Fibroblast of skin of right quadriceps (primary cell): ENCODE measurements at places on chromosomes 2 and 18.

- no peak for DNase-seq
Observed at GRCh38 chr18:45874491-45875184, 49.2 kb downstream of the SIGLEC15 start.

- DNase-seq = no peak
Observed at GRCh38 chr2:26683583-26683982, 8.9 kb upstream of the KCNK3 start.

DNA sequence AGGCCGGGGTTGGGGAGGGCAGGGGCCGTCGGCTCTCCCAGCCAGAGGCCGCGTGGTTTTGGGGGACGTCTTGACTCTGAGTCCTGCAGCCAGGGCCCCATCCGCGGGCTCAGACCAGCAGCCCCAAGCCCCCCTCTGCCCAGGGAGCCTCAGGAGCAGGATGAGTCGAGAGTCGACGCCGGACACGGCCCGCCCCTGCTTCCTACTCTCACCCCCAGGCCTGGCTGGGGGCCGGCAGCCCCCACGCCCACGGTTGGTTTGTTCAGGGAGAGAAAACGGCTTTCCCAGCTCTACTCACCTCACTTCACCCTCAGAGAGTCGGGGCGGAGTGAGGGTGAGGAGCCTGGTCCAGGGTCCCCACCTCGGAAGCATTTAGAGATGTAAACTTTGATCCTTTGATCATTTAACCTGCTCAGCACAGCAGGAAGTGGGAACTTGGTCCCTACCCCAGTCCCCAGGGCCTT lies 6.9 kb downstream of the SNORC start:
- no peak for DNase-seq

DNA sequence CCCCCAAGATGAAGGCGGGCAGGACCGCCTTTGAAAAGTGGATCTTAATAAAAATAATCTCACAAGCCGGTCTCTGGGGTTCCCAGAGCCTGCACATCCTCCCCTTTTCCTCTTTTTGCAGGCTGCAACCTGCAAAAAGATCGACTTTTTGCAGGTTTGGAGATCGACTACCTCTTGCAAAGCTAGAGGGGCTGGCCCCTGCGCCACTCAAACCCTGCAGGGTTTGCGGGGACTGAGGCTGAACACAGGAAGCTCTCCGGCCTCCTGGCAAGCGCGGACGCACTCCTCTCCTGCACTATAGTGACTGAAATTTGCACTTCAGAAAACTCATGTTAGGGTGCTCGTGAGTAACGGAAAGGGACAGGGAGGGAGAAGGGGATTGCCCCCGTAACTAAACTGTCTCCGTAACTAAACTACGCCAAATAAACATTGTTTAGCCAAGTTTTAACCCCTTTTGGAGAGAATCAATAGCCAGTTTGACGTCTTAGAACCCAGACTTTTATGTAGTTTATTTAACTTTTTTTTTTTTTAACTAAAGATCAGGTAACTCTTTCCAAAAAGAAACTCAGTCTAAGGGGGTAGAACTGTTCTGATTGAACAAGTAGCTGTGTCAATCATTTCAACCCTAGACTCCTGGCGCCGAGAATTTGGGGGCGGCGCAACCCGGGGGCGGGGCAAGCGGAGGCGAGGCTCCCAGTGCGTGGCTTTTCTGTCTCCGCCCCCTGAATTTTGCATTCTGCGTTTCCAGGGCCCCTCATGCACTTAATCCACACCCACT lies 2.5 kb downstream of the IGFBP5 start:
- DNase-seq = peak; percentile 84

DNA sequence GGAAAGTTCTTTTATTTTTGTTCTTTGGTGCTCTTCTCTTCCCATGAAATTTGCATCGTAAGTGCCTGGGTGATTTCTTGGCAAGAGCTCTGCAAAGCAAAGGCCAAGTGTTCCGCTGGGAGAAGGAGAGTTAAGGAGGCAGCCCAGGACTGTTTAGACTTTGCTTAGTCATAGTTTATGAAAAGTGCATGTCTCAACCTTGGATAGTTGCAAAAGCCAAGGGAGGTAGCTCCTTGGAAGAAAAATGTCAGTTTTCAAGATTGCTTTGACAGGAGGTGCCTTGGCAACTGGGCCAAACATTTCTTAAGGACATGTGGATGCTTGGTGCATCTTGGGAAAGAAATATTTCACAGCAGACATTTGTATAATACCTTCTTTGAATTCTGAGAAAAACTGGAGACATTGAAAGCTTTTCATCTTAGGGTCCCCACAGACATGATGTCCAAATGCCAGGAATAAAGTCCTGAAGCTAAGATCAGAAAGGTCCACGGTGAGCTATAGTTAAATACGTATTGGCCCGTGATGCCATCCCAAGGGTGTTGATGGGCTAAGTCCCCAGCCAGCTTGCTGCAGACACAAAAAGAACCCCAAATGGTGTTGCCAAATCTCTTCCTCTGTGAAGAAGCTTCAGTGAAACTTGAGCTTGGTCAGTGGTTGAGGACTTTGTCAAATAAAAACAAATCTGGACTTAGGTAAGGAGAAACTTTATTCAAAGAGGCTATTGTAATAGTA lies 96.3 kb upstream of the THUMPD2 start:
- peak; percentile 91 for DNase-seq

GRCh38 chr2:26769089-26769761 lies 5.1 kb downstream of the SLC35F6 start:
- DNase-seq = no peak

GRCh38 chr2:188303363-188304031 lies 11.8 kb downstream of the GULP1 start:
- peak; percentile 76 for DNase-seq

DNA sequence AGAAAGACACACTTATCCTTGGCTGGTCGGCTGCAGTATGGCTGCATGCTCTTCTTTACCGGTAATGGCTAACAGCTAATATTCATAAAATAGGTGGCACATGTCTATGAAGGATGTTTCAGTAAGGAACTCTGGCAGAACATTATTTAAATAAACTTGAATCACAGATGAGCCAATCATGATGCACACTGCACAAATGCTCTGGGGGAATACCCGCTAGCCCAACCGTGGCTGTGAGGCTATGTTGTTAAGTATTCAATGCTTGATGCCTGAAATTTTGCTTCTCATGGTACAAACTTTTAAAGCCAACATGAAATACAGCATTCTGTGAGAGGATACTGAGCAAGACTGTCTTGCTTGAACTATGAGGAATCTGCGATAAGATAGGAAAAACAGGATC lies 505.8 kb downstream of the ZEB2 start:
- DNase-seq = peak; percentile 49

- peak; percentile 81 for DNase-seq
Observed at GRCh38 chr2:196481324-196481697, 158.2 kb upstream of the CCDC150 start.

DNA sequence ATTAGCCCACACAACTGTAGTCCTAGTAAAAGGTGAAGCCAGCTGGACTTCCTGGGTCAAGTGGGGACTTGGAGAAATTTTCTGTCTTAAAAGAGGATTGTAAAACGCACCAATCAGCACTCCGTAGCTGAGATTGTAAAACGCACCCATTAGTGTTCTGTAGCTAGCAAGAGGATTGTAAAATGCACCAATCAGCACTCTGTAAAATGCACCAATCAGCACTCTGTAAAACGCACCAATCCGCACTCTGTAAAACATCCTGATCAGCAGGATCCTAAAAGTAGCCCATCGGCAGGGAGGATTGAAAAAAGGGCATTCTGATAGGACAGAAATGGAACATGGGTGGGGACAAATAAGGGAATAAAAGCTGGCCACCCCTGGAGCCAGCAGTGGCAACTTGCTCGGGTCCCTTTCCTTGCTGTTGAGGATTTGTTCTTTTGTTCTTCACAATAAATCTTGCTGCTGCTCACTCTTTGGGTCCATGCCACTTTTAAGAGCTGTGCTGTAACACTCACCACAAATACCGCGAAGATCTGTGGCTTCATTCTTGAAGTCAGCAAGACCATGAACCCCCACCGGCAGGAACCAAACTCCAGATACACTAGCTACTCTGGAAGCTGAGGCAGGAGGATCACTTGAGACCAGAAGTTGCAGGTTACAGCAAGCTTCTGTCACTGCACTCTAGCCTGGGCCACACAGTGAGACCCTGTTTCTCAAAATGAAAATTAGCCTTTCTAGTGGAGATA lies 102.6 kb downstream of the HS6ST1 start:
- peak; percentile 13 for DNase-seq

DNA sequence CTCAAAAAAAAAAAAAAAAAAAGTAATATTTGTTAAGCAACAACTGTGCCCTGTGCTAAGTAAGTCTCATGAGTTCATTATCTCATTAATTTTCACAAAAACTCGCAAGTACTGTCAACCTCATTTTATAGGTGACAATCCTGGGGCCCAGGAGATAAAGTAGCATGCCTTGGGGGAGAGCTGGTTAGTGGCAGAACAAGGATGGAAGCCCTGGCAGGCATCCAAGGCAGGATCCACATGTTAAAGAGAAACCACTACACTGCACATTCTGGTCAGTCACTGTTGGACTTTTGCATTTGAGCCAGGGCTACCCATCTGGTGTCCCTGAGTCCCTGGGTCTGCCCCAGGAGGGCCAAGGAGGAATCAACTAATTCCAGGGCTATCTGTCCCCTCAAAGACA lies 54.6 kb downstream of the ZFP36L2 start:
- peak; percentile 49 for DNase-seq

DNA sequence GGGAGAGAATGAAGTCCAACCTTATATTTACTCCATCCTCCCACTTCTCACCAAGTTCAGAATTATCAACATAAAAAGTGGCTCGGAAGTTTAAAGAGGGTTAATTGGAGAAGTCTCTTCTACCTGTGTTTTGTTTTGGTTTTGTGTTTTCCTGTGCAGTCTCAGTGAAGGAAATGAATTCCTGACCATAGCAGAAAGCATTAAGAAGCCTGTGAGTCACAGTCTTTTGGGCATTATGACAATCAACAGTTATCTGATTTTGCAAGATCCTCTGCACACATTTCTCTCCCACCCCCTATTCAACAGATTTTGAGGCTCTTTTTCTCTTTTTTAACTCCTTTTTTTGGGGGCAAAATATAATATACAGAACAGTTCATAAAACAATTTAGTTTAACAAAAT lies 8.6 kb upstream of the RPL37A start:
- peak; percentile 78 for DNase-seq

DNA sequence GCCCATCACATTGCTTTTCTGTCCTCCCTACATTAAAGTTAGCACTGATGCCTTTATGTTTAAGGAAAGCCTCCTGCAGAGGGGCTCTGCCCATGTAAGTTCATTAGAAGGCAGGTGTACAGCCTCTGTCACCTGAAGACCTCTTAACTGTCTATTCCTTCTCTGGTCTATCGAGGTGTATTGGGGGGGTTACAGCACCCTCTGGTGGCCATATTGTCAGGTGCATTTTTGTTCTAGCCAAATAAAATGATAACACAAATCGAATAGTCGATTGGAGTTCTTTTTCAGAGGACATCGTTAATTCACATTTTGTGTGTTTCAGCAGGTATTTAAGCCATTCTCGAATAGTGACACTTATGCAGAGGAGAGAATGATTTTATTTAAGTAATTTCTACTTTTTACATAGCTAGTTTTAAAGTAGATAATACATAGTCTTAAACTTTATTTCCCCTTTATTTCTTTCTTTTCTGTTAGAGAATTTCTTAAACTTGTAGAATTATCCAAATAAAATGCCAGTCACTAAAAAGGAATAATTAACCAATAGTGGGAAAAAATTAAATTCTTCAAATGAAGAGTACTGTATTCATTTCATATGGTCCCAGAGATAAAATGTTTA lies 136.8 kb downstream of the NEDD4L start:
- DNase-seq = peak; percentile 44

DNA sequence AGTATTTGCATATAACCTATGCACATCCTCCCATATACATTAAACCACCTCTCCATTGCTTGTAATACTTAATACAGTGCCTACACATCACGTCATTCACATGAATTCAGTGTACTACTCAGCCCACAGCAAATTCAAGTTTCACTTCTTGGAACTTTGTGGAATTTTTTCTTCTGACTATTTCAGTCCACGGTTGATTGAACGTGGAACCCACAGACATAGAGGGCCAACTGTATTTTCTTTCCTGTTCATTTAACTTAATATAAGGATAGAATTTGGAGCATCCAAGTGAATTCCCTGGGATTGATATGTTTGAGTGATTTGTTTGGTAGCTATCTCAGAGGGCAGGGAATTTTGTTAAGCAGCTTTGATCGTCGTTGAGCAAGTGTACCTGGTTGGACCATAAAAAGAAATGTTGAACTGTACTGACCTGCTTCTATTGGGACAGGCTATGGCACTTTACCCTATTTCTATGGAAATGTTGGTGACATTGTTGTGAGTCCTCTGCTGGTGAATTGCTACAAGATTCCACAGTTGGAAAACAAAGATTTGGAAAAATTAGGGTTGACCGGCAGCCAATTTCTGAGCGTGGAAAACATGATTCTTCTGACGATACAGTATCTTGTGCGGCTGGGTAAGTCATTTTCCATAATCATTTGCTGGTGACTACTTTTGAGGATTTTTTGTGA lies 156.6 kb downstream of the ESCO1 start:
- no peak for DNase-seq

DNA sequence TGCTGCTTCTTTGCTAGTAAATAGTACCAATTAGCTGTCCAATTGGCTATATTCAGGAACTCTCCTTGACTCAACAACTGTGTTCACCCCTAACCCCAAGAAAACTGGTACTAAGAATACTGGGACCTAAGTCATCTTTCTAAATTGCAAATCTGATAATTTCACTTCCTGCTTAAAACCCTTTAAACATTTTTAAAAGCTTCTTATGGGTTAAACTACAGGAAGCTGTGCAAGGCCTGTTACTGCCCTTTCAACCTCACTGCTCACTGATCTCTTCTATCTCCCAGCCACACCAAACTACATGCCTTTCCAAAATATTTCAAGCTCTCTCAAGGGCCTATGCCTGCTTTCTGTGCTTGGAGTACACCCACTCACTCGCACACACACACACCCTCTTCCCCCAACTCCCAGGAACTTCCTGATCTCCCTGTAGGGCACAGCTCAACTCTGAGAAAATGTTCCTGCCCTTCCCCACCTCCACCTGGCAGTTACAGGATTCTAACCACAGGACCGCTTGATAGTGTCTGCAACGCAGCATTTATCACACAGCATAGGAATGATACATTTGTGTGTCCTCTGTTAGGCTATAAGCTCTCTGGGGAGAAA lies 6.7 kb downstream of the LMAN1 start:
- DNase-seq = no peak

DNA sequence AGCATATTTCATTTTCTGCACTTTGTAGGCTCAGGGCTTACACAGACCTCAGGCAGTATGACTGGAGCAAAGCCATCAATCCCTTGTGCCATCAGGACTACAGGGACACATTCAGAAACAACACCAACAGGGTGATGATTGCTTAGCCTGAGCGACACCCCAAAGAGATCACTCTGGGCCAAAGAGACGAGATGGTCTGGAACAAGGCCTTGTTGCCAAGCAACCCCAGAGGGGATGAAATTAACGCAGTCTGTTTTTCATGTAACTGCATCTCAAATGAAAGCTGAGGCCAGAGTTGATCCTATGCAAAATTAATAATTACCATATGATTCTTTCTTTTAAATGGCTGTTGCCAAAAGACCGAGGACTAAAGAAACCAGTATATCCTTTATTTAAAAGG lies 20.2 kb upstream of the B3GNT2 start:
- no peak for DNase-seq

GRCh38 chr2:126627643-126628042 lies 28.3 kb upstream of the GYPC start:
- DNase-seq = no peak

- no peak for DNase-seq
Observed at GRCh38 chr2:35415282-35415681, 940.3 kb upstream of the CRIM1 start.
